ENCODE measurements at places on chromosomes 11 and 22.

DNA sequence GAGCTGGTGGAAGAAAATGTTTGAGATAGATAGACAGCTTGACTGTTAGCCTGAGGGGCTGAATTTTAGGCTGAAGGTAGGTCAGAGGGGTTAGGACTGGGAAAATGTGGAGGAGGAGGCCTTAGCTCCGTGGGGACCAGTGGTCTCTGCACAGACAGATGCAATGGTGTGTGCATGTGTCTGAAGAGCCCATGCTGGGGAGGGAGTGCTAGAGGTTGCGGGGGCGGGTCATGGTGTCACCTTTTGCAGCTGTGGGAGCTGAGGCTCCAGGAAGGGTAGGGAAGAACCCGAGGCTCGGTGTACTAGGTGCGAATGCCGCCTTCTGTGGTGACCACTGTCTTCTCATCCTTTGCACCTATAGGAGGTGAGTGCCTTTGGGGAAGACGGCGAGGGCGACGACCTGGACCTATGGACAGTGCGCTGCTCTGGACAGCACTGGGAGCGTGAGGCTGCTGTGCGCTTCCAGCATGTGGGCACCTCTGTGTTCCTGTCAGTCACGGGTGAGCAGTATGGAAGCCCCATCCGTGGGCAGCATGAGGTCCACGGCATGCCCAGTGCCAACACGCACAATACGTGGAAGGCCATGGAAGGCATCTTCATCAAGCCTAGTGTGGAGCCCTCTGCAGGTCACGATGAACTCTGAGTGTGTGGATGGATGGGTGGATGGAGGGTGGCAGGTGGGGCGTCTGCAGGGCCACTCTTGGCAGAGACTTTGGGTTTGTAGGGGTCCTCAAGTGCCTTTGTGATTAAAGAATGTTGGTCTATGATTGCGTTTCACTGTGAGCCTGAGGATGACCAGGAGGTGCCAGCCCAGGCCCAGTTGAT lies 1.6 kb downstream of the SDF2L1 start:
- peaks cover 12% of the 10 kb centered on the region for H3K36me3 ChIP-seq
- H3K27me3 ChIP-seq = no peaks in the 10 kb centered on the region
- no peak for DNase-seq
- peaks cover 33% of the 10 kb centered on the region for H3K4me1 ChIP-seq

DNA sequence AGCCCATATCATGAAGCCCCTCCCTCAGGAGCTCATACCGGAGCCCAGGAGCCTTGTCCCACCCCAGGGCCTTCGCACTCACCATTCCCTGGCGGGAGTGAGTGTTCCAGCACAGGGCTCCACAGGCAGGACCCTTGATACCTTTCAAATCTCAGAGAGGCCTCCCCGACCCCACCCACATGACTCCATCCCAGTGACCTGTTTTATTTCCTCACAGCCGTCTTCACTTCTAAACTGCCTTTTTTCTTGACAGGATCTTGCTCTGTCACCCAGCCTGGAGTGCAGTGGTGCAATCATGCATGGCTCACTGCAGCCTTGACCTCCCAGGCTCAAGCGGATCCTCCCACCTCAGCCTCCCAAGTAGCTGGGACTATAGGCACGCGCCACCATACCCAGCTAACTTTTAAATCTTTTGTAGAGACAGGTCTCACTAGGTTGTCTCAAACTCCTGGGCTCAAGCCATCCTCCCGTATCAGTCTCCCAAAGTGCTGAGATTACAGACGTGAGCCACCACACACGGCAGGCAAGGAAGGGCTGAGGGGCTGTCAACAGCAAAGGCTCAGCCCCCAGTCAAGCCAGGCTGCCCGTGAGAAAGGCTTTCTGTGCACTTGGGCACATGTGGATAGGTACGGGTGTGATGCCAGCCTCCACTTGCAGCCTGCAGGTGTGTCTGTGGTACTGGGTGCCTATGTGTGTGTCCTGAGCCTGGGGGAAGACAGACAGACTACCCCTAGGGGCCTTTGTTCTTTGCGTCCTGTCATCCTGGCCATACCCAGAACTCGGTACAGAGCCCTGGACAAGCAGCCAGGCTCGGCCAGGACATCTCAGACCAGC lies 9.3 kb downstream of the RPL3 start:
- peaks cover 40% of the 10 kb centered on the region for H3K36me3 ChIP-seq
- DNase-seq = no peak
- no peaks in the 10 kb centered on the region for H3K27me3 ChIP-seq
- H3K27ac ChIP-seq = no peak overlapping the region
- H3K4me1 ChIP-seq = peaks cover 40% of the 10 kb centered on the region
- H3K4me3 ChIP-seq = no peak overlapping the region

DNA sequence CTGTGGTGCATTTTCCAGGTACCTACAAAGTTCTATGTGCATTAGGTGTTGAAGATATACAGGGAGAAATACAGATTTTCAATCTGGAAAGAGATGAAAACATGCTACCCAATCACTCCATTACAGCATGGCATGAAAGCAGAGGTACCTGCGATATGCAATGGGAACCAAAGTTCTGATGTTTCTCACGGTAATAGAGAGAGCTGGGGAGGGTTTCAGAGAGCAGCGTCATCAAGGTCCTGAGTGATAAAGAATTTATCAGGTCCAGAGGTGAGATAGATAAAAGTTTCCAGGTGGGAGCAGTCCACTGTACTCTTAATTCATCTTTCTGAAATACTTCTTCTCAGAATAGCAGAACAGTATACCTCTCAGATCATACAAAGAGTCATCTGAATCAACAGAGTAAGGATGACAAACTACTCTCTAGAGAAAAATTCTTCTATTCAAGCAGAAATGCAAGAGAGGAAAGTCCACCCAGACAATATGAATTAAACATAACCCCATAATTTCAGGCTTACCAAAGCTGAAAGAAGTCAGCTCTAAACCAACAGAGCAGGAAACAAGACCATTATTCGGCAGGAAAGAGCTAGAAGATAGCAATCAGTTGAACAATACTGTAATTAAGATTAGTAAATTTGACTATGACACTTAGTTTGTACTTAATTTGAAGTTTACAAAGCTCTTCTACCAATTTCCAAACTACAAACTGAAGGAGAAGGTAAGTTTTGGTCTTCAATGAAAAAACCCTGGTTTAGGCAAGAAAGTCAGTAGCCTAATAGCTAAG lies 12.8 kb downstream of the CTSC start:
- no peak overlapping the region for H3K4me3 ChIP-seq
- no peaks in the 10 kb centered on the region for H3K27me3 ChIP-seq
- DNase-seq = no peak
- H3K4me1 ChIP-seq = peaks cover 6% of the 10 kb centered on the region

- H3K27ac ChIP-seq = no peak overlapping the region
- DNase-seq = no peak
- H3K36me3 ChIP-seq = no peaks in the 10 kb centered on the region
- peaks cover 5% of the 10 kb centered on the region for H3K4me1 ChIP-seq
- H3K4me3 ChIP-seq = no peak overlapping the region
- no peaks in the 10 kb centered on the region for H3K27me3 ChIP-seq
Observed at GRCh38 chr11:48087974-48088681, 107.8 kb downstream of the PTPRJ start.

DNA sequence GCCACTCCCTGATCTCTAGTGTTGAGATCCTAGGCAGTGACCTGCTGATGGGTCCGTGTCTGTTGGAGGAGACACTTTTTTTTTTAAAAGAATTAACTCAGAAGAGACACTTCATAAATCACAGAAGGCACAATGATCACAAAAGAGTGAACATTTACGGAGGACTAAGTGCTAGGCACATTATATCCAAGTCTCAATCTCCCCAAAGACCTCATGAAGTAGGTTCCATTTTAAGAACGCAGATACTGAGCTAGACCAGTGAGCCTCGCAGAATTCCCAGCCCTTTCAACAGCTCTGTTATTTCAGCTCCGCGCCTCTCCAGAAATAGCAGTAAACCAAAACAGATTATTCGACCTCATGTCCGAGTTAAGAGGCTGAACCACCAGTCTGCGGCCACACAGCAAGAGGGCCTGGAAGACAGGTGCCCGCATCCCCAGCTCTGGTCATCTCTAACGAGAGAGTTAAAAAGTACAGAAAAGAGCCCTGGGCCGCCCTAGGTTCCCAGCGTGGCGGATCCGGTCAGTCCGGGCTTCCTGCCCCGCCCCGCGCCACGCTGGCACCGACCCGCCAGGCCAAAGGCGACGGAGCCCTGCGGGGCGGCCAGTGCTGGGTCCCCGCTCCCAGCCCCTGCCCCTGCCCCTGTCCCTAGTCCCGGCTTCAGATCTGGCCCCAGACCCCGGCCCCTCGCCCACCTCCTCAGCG lies 612 bp downstream of the XBP1 start:
- no peaks in the 10 kb centered on the region for H3K36me3 ChIP-seq
- H3K27me3 ChIP-seq = no peaks in the 10 kb centered on the region
- DNase-seq = peak; percentile 92
- H3K4me1 ChIP-seq = peaks cover 73% of the 10 kb centered on the region
